ENCODE measurements at places on chromosomes 6 and 20. TPM values are rescaled to one million over a fixed set of nuclear protein-coding genes. Genes with fewer than 3 reads are reported as not detected.

- no peak for DNase-seq
Measured at GRCh38 chr6:126302191-126302590, 37.7 kb upstream of the CENPW start.

GRCh38 chr6:19219931-19220330 is 617.2 kb upstream of the ID4 start:
- DNase-seq = no peak

JPH2 gene
- 216 TPM for total RNA-seq

- no peak for DNase-seq
Measured at GRCh38 chr20:5592165-5592564, 158.0 kb upstream of the SHLD1 start.

Data from transverse colon (tissue), 4 donors.